ENCODE measurements at places on chromosomes 1 and 21. TPM values are rescaled to one million over a fixed set of nuclear protein-coding genes. Genes with fewer than 3 reads are reported as not detected.

- no peak for DNase-seq
Measured at GRCh38 chr1:23848673-23849616, 19.1 kb downstream of the FUCA1 start.

GRCh38 chr1:202244841-202245261 is 51.3 kb downstream of the LGR6 start:
- DNase-seq, result no peak

- DNase-seq, result no peak
Measured at GRCh38 chr1:240107058-240107684, 15.5 kb downstream of the FMN2 start.

- DNase-seq, result no peak
Measured at GRCh38 chr21:33974513-33975468, 59.2 kb upstream of the ATP5PO start.

DNA sequence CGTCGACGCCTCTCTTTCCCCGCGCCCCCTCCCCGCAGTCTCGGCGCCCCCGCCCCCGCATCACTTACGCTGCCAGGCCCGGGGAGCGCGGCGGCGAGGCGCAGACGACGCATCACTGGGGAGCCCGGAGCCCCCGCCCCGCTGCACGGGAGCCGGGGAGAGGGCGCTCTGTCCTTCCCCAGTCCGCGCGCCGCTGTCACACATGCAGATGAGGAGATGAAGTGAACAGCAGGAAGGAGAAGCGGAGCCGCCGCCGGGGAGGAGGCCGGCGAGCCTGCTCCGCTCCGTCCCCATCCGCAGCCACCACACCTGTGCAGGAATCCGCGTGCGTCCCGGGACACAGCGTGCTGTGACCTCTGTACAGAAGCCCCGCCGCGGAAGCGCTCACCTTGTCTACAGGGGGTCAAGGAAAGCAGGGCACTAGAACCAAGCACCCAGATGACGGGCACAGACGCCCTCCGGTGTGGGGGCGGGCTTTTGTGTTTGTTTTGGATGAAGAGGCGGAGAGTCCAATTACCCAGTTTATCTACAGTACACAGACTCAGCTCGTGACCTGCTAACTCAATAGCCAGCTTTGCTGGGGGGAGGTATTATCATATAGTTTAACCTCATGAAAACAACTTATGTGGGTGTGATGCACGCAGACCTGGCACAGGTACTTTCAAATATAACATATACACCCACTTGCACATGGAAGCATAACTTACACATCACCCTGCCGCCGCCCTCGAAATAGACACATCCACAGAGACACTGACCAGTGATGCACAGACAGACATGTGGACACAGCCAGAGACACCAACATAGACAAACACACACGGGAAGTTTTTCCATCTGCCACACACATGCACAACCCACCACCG is 12.4 kb downstream of the KLHDC8A start:
- peak; percentile 46 for DNase-seq

DNA sequence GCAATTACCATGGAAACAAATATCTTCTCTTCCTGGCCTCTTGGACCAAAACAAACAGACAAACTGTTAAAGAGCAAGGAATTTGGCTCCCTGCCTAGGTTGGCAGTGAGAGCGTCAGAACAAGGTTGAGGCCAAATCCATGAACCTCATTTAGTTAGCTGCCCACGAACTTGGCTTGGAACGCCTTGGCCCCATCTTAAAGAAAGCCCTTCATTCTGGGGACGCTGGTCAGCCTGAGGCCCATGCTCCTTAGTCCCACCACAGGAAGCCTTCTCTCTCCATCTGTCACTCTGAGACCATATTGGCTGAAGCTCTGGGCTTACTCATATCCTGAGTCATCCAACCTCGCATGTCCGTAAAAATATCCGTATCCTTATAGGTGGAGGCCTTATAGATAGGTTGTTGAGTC is 62.4 kb upstream of the DIRAS3 start:
- DNase-seq, result no peak

DNA sequence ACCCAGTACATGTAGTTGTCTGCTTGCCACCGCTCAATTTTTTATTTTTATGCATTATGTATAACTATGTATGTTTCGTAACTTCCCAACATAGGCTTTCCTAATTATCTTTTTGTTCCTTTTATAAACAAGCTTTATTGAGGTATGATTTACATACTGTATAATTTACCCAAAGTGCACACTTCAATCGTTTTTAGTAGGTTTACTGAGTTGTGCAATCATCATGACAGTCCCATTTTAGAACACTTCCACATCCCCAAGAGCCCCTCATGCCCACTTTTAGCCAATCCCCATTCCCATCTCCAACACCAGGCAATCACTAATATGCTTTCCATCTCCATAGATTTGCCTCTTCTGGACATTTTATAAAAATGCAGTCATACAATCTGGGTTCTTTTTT is 14.3 kb upstream of the SLC1A7 start:
- no peak for DNase-seq

DNA sequence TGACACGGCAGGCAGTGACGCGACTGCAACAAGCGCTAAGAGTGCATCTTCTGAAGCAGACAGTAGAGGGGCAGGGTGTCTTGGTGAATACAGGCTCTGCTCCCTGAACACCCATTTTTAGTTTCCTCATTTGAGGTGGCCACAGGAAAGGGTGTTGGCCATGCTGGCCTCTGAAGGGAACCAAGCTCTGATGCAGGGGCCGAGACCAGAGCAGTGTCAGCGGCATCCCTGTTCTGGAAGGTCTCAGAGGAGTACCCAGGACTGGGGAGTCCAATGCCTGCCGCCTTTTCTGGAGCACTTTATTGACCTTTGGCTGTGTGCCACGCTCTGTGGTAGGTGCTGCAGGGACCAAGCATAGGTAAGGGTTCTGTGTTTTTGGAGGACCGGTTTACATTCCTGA is 100.4 kb downstream of the KCNJ6 start:
- no peak for DNase-seq

- DNase-seq, result no peak
Measured at GRCh38 chr1:210117198-210117597, 115.4 kb upstream of the SERTAD4 start.

DNA sequence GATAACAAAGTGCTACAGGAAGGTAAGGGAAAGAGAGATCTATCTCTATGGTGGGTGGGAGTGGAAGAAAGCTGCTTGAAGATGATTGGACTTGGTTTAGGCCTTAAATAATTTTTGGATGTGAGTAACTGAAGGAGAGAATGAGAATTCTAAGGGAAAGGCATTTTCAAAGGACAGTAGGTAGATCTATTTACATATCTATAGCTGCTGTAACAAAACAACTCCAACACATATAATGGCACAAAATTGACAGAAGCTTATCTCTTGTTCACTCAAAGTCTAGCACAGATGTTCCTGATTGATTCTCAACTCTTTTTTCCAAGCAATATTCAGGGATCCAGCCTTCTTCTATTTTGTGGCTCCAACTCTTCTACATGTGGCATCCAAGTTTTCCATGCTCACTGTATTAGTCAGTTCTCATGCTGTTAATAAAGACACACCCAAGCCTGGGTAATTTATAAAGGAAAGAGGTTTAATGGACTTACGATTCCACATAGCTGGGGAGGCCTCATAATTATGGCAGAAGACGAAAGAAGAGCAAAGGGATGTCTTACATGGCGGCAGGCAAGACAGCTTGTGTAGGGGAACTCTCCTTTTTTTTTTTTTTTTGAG is 3.1 kb upstream of the DDAH1 start:
- no peak for DNase-seq

DNA sequence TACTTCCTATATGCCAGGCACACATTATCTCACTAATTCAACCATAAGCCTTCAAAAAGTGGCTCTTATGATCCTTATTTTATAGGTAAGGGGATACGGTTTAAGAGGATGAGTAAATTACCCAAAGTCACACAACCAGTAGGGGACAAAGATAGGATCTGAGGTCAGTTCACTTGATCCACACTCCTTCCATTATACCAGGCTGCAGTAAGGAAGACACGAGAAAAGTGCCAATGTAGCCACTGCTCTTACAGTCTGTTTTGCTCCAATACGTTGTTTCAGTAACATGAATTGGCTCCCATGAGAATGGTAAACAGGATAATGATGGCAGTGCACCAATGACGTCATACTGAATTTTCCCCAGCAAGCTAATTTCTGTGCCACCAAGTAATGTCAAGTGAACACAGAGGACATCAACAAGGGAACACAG is 15.4 kb upstream of the GUCA2A start:
- no peak for DNase-seq

DNA sequence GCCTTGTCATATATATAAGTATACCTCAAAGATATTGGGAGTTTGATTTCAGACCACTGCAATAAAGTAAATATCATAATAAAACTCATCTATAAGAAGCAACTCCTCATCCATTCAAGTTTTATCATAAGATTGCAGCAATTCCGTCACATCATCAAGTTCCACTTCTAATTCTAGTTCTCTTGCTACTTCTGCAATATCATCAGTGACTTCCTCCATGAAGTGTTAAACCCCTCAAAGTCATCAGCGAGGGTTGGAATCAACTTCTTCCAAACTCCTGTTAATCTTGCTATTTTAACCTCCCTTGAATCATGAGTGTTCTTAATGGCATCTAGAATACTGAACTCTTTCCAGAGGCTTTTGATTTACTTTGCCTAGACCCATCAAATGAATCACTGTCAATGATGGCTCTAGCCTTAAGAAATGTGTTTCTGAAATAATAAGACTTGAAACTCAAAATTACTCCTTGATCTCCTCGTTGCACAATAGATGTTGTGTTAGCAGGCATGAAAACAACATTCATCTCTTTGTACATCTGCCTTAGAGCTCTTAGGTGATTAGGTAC is 88.3 kb downstream of the RPE65 start:
- DNase-seq, result no peak

DNA sequence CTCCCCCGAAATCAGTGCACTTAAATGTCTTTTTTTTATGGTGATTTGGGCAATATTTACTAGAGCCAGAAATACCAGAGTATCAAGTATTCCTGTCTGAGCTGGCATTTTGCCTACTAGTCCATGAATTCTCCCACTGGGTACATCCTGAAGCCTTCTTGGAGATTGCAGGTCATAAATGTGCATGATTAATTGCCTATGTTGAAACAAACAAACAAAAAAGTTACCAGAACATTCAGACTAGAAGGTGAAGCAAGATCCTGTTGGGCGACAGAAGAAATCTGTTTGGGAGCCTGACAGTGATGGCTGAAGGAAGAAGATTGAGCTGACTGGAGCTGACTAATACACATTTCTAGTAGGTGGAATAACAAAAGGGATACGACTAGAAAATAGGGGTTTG is 127.4 kb upstream of the NRIP1 start:
- DNase-seq, result no peak

DNA sequence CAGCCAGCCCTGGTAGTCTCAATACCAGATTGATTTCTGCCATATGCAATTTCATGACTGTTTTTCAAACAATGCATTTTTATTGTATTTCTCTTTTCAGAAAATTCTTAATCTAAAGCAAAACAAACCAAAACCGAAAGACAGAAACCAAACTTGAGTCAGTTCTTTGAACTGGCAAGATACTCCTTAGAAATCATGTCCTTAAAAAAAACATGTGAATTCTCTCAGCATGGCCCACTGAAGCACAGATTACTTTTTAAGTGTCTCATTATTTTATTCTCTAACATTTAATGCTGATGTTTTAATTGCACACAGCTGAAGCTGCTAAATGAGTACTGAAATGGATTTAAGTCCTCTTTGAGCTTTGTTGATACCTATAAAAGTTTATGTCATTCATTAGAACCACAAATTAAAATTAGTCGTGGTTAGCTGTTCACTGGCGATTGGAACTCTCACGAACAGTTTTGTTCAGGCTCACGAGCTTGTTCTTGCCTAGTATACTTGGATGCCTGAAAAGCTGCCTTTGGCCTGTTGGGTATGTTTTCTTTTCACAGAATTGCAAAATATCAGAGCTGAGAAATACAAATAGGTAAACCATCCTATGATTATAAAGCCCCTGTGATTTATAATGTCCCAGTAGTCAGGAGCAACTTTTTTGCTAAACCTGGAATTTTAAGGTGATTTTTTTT is 87.5 kb downstream of the CAMTA1 start:
- no peak for DNase-seq

GRCh38 chr21:31347435-31348032 is 3.5 kb upstream of the TIAM1 start:
- no peak for DNase-seq

DNA sequence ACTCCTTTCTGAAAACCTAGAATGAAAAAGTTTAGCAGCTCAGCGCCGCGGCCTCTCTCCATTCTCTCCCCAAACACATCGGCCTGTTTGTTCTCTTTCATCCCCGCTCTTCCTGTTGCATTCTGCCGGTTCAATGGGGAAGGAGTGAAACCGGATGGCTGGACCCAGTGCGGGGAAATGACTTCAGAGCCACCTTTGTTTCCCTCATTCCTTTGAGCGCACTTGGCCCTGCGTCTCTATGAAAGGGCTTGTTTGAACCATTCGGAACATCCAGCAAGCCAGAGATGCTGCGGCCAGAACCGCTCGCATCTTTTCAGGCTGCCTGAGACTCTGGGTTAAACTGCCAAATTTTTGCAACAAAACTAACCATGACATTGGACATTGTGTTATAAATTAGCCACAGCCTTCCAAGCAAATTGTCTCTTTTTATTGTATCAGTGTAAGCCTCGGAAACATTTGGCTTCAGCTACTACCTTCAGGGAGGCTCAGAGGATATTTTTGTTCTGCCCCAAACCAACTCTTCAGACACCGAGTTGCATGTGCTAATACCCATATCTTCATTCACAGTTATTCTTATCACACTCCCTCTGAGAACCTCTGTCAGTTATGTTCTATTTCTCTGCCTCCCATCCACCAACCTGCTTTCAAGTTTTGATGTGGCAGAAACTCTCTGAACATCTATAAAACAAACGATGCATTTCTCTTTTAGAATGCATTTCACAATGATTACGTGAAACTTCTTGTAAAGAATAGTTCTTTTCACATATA is 5.1 kb upstream of the OLIG1 start:
- no peak for DNase-seq

- DNase-seq, result no peak
Measured at GRCh38 chr1:234265861-234266260, 107.4 kb upstream of the COA6 start.

DNA sequence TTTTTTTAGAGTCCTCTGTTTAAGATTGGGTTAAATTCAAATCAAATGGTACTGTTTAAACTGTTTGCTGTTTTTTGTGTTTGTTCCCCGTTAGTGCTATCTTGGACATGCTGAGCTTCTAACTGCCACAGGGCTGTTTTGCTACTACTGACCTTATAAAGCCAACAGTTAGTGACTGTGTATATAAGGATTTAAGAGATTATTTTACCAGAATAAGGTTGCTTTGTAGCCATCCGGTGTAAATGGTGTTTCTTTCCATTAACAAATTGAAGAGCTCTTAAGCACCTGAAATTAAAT is 37.0 kb downstream of the ZNF281 start:
- DNase-seq, result no peak

The AGPAT3 gene
- polyA plus RNA-seq, result 21.0 TPM

The SEC16B gene
- polyA plus RNA-seq, result not detected

The AK5 gene
- 17.9 TPM for polyA plus RNA-seq

The THEM5 gene
- polyA plus RNA-seq, result 0.40 TPM

The GRIK1 gene
- not detected for polyA plus RNA-seq

The HSD17B7 gene
- 17.3 TPM for polyA plus RNA-seq

The SLFNL1 gene
- polyA plus RNA-seq, result not detected

The TAS1R1 gene
- polyA plus RNA-seq, result not detected

The VAV3 gene
- polyA plus RNA-seq, result 2.0 TPM

The KLF17 gene
- not detected for polyA plus RNA-seq

The PDE9A gene
- 3.7 TPM for polyA plus RNA-seq

All from CD4-positive, alpha-beta memory T cell (primary cell).